ENCODE measurements at places on chromosomes 7 and 10. TPM values are rescaled to one million over a fixed set of nuclear protein-coding genes. Genes with fewer than 3 reads are reported as not detected.

CRPPA gene
- total RNA-seq, result 7.5 TPM

MYL7 gene
- 2,865 TPM for total RNA-seq

DNA sequence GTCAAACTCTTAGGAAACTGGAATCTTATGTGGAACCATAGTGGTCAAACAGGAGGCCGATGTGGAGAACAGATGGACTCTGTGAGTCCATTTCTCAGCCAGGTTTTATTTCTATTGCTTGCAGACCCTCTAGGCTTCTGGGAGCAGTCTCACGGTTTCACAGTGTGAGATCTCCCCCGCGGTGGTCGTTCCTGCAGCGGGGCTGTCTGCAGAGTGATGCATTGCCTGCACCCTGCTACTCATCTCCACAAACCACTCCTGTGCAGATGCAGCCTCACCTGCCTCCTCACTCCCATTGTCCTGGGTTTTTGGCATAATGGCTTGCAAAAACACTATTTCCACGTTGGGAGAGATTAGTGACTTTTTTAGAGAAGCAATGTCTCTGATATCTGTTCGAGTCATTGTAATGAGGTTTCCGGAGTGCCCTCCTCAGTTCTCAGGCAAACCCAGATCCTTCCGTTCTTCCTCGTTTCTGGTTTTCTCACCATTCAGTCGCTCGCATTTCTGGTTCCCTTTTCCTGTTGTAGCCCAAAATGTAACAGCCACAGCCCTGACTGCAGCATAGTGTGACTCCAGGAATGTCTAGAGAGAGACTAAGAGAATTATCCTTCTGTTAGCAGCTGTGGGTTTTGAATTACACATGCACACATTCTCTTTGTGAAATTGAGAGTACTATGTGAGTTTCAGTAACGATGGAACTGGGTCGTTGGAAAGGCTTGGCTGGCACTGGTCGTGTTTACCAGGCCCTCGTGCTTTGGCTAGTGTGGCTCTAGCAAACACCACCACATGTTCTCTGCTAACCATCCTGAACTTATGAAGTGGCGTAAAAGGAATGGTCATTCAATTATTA, 30.2 kb downstream of the ACADSB start:
- no peak for DNase-seq

DNA sequence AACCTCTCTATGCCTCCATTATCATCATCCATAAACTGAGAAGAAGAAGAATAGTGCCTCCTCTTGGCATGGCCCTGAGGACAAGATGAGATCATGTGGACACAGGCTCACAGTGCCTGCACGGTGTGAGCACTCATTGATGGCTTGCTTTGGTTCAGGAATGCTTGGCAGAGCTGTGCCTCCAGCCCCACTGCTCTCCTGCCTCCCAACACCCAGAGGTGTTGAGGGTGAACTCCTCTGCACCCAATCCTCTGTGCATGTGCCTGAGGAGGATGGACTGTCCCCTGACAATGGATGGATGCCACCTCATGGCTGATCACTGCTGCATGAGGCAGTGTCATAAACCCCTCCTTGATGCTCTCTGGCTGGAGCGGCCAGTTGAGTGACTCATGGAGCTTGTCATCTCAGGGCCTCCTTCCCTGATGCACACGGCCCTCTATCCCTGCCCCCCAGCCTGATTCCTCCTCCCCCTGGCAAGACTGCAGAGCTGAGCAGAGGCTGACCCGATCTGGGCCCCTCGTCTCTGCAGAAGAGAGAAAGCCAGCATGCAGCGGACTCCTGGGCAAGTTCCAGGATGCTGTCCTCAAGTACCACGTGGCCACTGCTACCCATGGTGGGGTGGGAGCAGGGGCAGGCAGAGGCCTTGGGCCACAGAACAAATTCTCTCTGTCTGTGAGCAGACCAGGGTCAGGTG, 136.3 kb downstream of the KCNMA1 start:
- DNase-seq, result no peak

DNA sequence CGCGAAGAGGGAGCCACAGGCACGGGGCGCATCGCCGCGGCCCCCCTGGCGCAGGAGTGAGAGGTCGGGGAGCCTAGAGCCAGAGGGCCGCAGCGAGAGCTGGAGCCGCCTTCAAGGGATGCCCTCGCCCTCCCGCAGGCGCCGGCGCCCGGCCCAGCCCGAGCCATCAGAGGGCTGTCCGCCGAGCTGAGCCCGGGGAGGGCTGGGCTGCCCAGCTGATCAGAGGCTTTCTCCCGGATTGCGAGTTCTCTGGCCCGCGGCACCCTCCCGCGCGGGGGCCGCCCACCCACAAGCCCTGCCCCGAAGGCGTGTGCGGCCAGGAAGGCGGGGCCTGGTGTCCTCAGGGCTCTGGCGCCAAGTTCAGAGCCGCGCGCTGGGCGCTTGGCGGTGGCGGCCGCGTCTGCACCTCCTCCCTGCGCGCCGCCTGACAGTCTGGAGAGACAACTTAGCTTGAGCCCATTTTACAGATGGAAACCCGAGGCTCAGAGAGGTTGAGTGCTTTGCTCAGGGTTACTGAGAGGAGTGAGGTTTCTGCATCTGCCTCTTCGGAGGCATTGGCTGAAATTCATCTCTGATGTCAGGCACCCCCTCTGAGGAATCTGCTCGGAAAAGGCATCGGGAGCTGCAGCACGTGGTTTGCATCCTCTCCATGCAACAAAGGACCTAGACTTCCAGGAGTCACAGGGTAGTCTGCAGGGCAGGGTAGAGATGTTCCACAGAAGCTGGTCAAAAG, 3.8 kb upstream of the ANTXRL start:
- DNase-seq, result peak; percentile 93

GRCh38 chr7:148045521-148045920, 545.0 kb upstream of the C7orf33 start:
- no peak for DNase-seq

DNA sequence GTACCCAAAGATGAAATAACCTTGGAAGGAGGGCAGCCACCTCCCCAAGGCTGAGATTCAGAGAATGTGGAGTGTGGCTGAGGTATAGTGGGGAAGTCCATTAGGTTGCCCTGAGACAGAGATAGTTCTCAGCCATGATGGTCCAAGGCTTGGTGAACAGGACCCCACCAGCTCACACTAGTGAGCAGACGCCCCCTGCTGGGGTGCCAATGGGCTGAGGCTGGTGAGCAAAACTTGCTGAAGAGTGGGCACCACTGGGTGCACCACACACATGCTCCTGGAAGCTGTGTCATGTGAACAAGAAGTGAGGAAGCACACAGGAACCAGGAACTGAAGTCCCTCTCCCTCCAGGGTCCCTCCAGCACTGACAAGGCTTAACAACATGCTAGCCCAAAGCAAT, 8.9 kb downstream of the FBXL13 start:
- DNase-seq, result peak; percentile 51

DNA sequence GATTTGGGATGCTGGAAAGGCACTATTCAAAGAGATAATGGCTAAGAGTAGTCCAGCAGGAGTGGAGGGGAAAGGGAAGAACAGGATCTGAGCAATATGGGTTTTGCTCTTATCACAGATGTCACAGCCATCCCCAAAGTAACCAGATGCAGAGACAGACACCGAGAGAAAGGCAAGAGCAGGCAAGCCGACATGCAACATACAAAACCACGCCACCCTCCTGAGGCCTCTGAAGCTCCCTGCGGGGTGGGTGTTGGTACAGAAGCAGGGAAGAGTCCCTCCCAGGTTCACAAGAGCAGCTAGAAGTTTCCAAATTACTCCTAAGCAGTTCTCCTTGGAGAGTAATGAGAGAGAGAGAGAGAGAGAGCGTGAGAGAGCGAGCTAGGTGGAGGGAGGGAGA, 10.8 kb upstream of the C10orf53 start:
- DNase-seq, result no peak

TMEM176A gene
- total RNA-seq, result 30.1 TPM

- DNase-seq, result no peak
These were observed 124.3 kb downstream of the PTPRN2 start for GRCh38 chr7:158463317-158463716.

DNA sequence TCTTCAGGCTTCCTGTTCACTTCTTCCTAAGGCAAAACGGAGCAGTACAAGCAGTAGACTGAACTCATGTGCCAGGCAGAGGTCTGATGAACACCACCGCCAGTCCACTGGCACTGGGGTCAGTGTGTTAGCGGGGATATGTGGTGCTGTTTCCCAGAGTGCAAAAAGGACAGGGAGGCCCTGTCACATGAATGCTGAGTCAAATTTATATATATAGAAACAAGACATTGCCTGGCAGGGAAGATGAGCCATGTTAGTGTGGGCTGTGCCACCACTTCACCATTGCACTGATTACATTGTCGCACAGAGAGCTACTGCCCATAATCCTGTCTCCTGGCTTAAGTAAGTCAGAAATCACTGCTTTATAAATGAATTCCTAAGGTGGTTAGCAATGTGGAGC, 122.2 kb upstream of the AMPH start:
- DNase-seq, result peak; percentile 47

DNA sequence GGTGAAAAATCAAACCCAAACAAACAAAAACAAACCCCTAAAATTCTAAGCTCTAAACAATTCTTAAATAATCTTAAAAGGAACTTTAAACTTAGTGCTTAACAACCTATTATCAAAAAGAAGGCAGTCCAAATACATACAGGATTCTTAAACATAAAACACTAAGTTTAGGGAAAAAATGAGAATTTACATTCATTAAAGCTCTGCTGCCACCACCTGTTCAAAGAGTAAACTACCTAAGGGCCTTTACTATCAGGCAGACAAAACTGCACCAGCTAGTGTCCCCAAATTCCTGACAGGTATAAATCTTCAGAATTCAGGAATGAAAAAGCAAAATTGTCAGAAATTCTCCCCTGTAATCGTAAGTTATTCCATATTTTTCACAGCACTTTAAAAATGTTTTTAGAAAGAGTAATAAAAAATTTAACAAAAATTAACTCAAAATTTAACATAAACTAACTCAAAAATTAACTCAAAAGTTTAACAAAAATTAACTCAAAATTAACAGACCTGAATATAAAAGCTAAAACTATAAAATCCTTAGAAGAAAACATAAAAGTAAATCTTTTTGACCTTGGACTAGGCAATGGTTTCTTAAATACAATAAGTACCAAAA, 55.1 kb downstream of the PDZD8 start:
- no peak for DNase-seq

PKD2L1 gene
- not detected for total RNA-seq

DNA sequence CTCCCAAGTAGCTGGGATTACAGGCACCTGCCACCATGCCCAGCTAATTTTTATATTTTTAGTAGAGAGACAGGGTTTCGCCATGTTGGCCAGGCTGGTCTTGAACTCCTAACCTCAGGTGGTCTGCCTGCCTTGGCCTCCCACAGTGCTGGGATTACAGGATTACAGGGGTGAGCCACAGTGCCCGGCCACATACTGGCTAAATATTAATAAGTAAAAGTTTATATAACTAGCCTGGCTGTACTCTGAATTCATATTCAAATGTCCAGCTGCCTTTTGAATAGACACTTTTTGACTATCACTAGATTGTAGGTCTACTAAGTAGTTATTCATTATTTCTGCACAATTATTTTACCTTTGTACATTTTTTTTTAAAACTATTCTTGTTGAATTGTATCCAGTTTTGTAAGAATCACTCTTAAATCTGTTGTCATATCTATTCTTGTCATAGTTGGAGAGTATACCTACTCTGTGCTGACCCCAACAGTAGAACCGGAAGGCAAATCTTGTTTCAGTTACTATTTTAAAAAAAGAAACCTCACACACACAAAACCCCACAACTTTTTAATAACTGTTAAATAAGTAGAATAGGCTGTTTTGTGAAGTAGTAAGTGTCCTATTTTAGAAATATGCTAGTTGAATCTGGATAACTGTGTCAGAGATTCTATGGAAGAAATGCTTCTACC, 29.6 kb downstream of the MINPP1 start:
- DNase-seq, result no peak

AQP1 gene
- 323 TPM for total RNA-seq

GRCh38 chr10:94092848-94093247, 99.1 kb downstream of the PLCE1 start:
- DNase-seq, result no peak

SLC39A12 gene
- not detected for total RNA-seq

- DNase-seq, result no peak
These were observed 44.0 kb upstream of the RASGEF1A start for GRCh38 chr10:43310872-43311271.

DNA sequence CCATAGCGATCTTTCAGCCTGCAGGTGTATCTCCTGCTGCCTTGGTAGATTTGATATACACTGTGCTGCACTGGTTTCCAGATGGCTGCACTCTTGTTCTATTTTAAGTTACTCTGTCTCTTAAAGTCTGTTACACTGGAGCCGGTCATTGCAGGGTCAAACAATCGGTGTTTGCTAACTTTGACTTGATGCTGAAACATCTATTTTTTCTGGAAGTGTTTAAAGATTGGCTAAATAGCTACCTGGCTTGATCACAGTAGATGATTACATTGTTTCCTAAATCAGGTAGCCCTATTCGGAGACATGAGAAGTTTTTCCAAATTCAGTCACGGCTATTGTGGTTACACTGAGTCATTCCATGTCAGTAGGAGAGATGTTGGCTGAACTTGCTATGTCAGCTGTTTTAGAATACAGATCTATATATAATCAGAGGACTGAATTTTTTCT, 574.8 kb downstream of the ETV1 start:
- no peak for DNase-seq

DNA sequence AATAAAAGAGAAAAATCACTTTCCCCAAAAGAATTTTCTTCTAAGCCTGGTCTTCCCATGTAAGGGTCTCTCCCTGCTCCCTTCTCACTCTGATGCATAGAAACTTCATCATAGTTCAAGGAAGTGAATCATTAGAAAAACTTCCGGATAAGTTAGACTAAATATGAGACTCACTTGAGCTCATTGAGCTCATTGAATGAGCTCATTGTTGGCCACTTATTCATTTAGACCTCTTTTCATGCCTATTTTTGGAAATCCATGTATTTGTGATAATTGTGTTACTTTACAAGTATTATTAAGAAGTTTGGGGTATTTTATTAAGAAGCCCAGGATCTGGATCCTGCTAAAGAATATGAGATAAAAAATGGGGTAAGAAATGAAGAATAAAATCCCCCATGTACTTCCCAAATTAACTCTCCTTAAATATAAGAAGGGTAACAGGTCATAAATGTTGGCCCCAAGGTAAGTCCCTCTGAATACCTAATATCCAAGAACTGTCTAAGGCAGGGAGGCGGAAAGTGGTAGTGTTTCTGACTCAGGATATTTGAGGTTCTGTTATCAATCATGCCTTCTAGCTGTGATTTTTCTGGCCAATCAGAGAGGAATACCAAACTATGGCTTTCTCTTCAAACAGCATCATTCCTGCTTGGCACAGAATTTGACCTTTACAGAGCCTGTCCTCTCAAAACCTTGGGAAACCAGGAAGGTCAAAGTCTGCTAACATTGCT, 236.5 kb upstream of the PTN start:
- no peak for DNase-seq

VIPR2 gene
- 21.3 TPM for total RNA-seq

DNA sequence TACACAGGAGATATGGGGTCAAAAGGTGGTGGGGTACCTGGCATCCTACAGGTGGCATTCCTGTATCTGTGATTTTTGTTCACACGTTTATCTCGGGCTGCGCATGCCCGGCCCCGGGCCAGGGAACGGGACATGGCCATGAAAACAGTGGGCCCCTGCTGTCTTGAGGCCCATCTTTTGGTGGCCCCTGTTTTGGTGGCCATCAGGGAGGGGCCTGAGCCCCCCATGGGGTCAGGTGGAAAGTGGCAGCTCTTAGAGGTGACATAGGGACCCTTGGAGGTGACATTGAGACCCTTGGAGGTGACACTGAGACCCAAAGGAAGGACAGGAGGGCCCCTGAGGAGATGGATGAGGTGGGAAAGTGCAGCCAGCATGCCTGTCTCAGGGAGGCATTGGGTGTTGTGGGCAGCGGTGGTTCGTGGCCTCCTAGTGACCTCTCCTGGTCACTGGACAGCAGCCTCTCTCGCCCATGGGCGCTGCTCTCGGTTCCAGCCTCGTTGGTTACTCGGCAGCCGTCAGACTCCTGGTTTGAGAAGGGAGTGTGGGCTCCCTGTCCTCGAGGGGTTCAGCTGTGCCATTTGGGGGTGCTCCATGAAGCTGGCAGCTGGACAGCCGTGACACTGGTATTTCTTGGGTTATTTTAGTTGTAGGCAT, 39.9 kb downstream of the INPP5A start:
- DNase-seq, result peak; percentile 71

All from left ventricle myocardium superior (tissue), 1 donor.